ENCODE measurements at places on chromosomes 5 and 9.

GRCh38 chr9:95581900-95582299 lies 65.1 kb upstream of the PTCH1 start:
- DNase-seq: no peak

DNA sequence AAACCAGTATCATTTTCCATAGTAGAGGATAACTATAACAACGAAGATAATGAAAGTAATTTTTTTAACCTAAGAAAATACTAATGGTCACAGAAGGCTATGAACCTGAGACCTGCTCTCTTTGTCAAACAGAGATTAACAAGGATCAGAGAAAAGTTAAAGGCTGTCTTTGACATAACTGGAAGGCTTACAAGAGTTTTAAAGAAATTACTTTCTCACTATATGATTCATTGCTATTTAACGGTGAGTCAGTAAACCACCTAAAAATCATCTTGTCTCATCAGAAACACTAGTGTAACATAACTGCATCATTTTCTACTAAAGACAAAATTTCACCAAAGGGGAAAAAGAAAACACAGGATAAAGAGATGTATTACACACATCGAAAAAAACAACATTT lies 19.3 kb downstream of the MLANA start:
- DNase-seq: no peak

DNA sequence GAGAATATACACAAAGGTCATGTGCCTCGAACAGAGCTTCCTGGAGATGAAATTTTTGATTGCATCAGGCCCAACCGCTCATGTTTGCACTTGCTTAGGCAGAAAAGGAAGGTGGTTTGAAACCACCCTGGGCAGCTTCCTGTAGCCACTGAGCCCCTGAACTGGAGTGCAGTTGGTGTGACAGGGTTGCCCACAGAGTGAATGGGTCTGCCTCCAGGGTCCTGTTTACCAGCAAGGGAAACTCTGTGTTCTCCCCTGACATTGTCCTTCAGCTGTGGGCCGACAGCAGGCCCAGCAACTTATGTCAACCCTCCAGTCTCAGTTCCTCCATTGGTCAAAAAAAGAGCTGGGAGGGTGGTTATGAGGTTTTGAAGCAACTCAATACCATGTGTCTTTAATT lies 289.6 kb downstream of the KIF4B start:
- no peak for DNase-seq

GRCh38 chr5:36402512-36402906 lies 100.8 kb upstream of the RANBP3L start:
- no peak for DNase-seq

- DNase-seq: no peak
These were observed 737 bp downstream of the SLC1A3 start for GRCh38 chr5:36607114-36607571.

DNA sequence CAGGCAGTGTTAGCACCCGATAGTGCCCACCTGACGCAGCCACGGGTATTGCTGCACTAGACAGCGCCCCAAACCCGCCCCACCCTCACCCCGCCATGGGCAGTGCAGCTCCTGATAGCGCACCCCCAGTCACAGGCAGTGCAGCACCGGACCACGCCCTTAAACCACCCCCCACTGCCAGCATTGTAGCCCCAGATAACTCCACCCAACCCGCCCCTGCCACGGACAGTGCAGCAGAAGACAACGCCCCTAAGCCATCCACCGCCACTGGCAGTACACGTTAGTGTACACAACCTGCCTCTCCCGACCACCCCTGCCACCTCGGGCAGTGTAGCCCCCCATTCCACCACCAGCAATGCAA lies 825 bp upstream of the PCAT7 start:
- no peak for DNase-seq

DNA sequence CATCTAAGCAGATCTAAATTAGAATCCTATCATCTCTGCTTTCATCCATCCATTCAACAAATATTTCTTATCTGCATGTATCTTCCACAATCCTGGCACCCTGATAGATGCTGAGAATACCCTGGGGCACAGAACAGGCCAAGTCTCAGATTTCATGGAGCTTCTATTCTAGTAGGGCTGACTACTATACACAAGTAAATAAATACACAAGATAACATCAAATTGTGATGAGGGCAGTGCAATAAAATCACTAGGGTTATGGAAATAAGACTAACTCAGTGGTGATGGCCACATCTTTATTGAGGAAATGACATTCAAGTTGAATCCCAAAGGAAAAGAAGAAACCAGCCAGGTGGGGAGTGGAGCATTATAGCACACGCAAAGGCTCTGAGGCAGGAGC lies 138.4 kb upstream of the GLRA1 start:
- no peak for DNase-seq

DNA sequence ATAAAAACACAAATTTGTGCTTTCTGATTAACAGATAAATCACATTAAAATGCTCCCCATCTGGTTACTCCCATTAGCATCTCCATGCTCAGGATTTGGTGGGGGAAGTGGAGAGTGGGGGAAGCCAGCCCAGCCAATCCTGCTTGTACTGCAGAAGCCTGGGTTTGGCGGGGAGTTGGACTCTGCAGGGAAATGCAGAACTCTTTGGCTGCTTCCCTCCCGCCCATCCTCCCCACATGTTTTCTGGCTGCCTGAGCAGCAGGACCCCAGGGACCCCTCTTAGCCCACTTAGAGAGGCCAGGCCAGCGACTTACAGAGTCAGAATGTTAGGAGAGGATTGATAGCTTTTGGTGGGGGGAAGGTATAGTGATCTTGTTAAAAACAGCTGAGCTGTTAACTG lies 59.5 kb upstream of the FOXI1 start:
- DNase-seq: no peak

DNA sequence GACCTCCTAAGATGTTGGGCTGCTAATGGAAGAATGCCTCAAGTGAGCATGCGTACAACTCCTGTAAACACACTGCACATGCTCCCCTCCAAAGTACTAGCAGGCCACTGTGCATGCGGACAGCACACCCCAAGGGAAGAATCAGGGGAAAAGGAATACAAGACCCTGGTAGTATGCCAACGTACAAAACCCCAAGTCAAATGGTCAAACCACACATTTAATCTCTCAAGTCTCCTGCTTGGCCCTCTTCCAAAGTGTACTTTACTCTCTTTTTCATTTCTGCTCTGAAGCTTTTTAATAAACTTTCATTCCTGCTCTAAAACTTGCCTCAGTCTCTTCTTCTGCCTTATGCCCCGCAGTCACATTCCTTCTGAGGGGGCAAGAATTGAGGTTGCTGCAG lies 466.4 kb downstream of the DMRTA1 start:
- no peak for DNase-seq

DNA sequence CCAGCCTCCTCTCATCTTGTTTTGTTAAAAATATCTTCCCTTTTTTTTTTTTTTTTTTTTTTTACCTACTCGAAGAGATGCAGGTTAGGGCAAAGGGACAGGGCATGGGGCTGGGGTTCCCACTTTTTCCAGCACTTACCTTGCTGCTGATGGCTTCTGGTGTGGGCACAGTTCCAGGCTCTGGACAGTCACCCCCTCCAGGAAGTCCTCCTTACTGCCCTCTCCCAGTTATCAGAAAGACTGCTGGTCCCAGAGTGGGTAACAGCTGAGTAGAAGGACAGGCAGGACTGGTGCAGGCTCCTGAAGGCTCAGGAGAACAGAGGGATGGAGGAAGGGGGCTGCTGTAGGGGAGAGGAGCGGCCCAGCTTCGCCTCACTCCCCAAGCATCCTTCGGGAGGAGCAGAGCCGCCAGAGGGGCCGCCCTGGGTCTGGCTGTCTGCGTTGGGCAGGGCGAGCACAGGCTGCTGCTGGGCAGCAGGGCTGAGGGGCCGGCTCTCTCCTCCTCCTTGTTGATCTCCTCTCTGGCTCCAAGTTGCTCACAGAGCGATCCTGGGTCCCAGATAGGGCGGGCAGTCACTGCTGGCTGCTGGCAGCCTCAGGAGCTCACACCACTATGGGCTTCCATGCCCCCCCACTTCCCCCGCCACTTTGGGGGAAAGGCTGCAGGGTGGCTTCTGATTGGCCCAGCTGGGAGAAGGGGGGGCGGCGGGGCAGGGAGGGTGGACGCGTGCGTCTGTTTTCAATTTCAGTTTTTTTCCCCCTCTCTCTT lies at the start of gene PDGFRB:
Gene PDGFRB (minus strand): TSS at position 588 of the 769 bp plus-strand sequence. CDS start 18,798 bp downstream, outside the sequence.
- DNase-seq: peak; percentile 3

GRCh38 chr9:78213712-78214111 lies 22.2 kb upstream of the CEP78 start:
- no peak for DNase-seq

DNA sequence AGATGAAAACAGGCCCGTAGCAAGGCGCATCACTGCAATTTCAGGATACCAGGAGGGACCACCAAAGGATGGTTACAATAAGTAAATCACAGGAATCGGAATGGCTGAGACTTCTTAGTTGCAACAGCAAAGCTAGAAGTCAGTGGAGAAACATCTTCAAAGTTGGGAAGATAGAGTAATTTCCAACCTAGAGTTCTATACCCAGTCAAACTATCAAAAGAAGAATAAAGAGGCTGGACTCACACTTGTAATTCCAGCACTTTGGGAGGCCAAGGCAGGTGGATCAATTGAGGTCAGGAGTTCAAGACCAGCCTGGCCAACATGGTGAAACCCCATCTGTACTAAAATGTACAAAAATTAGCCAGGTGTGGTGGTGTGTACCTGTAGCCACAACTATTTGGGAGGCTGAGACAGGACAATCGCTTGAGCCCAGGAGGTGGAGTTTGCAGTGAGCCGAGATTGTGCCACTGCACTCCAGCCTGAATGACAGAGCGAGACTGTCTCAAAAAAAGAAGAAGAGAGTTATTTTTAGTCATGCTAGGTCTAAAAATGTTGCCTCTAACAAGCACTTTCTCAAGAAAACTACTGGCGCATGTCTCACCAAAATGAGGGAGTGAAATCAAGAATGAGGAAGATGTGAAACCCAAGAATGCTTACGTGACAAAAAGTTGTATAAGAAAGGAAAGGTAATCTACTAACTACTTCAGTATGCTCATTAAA lies 267.7 kb downstream of the DENND1A start:
- no peak for DNase-seq

DNA sequence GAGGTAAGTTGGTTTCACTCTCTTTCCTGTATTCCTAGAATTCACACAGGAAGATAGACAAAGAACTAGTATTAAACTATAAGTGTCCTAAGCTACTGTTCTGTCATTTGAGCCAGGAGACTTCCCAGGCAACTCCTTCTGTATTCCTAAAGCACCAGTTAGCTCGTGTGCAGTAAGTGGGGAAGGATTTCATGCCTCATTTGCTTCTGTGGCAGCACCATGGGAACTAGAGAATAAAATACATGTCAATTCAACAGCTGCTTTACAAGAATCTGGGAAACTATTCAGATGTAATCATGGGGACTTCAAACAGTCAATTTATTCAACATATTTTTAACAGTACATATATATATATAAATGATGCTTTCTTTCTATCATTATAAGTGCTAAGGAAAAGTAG lies 762.3 kb downstream of the PRELID2 start:
- no peak for DNase-seq

DNA sequence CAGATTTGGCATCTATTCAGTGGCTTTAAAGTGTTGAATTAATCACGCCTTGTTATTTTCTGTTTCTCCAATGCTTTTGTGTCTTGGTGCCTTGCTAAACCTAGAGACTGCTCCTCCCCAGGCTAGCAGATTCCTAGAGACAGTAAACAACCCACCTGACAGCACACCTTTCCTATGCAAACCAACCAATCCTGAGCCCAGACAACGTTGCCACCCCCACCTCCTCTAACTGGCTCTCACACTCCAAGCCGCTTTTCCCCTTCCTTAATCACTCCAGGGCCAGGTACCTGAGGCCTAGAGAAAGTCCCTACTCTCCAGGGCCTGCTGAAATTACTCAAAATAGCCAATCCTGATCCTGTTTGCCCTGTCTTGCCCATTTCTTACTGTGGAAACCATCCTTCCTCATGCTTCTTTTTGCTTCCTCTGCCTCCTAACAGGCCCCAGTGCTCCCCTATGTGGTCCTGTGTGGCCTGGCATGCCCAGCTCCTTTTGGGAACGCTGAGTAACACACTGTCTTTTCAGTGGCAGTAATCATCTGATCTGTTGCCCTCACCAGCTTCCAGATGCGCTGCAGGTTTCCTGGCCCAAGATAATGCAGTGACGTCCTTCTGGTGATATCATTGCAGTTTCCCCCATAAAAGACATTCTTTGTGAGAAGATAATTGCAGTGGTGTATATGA lies 53.4 kb downstream of the GAS1 start:
- DNase-seq: no peak

DNA sequence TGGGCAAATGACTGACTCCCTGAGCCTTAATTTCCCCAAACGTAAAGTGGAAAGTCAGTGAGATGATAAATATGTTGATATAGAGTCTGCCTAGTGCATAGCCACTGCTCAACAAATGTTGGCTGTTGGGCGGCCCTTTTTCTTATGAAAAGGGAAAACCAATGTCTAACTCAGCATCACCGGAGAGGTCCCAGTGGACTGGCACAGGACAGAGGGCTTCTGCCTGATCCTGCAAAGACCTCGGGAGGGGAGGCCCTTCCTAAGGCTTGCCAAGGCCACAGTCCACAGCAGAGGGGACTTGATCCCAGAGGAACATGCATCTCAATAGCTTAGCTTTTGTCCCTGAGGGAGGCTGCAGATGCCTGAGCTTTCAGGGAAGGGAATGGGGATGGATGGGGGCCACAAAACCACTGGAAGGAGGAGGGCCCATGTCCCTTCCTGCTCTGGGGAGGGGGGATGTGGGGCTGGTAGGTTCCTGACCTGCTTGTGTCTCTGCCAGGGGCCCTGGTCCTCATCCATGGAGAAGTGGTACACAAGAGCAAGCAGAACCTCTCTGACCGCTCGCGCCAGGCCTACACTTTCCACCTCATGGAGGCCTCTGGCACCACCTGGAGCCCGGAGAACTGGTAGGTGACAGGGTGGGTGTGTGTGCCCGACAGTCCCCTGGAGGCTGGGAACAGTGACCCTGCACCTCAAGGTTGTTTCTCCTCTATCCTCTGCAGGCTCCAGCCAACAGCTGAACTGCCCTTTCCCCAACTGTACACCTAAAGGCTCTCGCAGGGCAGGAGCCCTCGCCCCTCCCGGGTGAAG lies 6.3 kb downstream of the DOLK start:
- no peak for DNase-seq

DNA sequence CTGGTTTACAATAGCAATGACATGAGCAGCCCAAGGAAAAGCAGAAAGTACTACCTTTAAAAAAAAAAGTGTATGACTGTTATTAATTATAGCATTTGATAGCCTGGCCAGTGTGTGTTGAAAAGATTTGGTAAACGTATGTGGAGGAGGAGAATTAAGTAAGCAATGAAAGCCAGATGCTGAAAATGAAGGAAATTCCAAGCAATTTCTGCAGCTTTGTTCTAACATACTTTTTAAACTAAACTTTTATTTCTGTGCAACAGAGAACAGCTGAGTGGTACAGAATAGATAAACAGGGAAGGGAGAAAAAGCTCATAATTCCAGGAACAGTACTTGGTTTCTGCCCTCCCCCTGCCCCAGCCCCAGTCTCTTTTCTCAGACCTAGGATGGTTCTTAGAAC lies 252.6 kb downstream of the ADAMTSL1 start:
- DNase-seq: no peak

- DNase-seq: no peak
These were observed 738.2 kb downstream of the SEMA5A start for GRCh38 chr5:8807636-8808035.

- no peak for DNase-seq
These were observed 97.0 kb downstream of the FBXL7 start for GRCh38 chr5:15596936-15597335.

Data from activated naive CD4-positive, alpha-beta T cell (primary cell).